ENCODE measurements at places on chromosomes 11 and 22.

DNA sequence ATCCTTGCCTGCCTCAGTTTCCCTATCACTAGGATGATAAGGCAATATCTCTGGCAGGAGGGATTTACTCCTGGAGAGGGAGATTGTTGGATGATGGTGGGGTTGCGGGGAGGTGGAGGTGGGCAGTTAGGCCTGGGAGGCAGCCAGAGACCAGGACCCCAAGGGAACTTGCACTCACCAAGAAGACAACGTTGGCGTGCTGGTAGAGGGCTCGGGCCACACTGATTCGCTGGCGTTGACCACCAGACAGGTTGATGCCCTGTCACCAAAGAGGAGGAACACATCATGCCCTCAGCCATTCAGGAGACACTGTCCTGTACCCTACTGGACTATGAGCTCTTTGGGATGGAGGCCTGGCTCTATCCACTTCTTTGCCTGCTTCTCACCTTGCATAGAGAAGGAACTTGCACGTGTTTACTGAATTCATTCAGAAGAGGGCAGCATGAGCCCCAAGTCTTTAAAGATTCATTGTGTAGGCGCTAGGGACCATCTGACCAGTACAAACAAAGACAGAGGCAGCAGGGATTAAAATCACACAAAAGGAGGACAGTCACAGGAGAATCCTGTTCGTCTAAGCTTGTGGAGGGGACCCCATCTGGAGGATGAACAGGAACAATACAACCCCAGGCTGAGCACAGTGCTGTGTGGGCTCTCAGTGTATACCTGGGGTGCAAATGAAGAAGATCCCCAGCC is 24.2 kb upstream of the KCNJ11 start:
- DNase-seq, result no peak

- DNase-seq, result no peak
Observed at GRCh38 chr11:5038341-5038740, 8.0 kb upstream of the OR52J3 start.

DNA sequence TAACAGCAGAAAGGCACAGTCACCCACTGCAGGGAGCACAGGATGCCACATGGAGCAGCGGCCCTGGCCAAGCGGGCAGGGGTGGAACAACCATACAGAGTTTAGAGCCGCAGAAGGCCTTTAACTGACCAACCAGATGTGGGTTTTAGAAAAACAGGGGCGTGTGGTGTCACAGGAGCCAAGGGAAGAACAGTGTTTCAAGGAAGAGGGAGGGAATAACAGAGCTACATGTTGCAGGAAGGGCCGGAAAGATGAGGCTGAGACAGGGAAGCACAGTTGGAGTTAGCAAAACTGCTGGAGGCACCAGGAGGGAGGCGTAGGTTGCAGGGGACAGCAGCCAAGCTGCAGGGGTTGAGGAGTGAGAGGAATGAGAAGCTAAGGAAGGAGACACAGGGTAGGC is 7.8 kb upstream of the NAA40 start:
- DNase-seq, result no peak

- DNase-seq, result no peak
Observed at GRCh38 chr11:28963187-28963586, 855.0 kb downstream of the METTL15 start.

DNA sequence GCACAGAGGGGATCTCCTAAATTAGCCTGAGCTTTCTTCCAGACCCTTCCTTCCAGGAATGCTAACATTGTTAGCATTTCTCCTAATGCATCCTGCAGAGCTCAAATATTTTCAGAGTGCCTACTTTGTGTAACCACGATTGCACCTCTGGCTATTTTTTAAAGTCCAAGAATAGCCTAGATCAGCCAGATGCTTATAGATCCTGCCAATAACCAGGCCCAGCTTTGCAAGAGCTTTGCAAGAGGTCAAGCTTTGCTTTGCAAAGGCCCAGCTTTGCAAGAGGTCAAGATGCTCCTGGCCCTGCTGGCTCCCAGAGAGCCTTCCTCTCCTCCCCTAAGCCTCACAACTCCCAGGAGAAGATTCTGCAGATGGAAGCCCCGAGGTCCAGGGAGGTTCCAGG is 491.9 kb downstream of the MN1 start:
- DNase-seq, result no peak

DNA sequence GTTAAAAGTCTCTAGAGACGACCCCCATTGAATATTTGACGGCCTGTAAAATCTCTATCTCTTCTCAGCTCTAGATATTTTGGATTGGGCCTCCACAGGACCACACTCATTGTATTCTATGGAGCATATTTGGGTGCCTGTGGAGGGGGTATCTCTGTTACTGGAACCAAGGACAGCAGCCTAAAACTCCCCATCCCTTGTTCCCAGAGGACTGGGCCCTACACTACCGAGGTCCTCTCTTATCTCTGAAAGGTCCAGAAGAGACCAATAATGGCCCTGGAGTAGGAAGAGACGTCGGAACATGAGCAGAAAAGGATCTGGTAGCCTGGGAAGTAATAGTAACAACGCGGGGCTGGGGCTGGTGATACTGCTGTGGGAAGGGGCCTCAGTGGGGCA is 542 bp downstream of the HPS4 start:
- DNase-seq, result no peak
